ENCODE measurements at places on chromosomes 3 and 15.

GRCh38 chr3:32384938-32385337 lies 6.7 kb upstream of the CMTM7 start:
- peak; percentile 85 for DNase-seq

DNA sequence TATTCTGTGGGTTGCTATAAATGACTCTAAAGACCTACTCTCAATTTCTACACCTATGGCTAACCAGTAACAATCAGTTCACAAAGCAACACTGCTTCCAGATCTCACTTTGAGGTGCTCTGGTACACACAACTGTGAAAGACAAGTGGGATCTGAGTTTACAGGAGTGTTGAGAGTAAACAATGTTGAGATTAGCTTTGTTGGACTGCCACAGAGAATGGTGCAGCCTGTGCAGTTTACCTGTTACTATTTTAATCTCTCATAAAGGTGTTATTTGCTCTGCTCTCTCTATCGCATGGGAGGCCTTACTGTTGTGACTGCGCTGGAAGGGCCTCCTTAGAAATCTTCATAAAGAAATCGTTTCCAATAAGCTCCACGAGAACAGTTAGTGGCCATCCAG lies 112.0 kb downstream of the SOX2 start:
- no peak for DNase-seq

DNA sequence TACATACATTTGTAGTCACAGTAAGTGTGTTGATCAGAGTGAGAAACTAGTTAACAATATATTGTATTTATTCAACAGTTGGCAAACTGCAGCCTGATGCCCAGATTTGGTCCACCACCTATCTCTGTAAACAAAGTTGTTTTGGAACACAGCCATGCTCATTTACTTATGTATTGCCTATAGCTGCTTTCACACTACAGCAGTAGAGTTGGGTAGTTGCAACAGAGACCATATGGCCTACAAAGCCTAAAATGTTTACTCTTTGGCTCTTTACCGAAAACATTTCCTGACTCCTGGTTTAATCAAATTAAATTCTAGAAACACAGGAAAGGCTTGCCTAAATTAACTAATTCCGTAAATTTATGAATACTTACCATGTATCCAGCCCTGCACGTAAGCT lies 39.4 kb downstream of the CMC1 start:
- DNase-seq = no peak

DNA sequence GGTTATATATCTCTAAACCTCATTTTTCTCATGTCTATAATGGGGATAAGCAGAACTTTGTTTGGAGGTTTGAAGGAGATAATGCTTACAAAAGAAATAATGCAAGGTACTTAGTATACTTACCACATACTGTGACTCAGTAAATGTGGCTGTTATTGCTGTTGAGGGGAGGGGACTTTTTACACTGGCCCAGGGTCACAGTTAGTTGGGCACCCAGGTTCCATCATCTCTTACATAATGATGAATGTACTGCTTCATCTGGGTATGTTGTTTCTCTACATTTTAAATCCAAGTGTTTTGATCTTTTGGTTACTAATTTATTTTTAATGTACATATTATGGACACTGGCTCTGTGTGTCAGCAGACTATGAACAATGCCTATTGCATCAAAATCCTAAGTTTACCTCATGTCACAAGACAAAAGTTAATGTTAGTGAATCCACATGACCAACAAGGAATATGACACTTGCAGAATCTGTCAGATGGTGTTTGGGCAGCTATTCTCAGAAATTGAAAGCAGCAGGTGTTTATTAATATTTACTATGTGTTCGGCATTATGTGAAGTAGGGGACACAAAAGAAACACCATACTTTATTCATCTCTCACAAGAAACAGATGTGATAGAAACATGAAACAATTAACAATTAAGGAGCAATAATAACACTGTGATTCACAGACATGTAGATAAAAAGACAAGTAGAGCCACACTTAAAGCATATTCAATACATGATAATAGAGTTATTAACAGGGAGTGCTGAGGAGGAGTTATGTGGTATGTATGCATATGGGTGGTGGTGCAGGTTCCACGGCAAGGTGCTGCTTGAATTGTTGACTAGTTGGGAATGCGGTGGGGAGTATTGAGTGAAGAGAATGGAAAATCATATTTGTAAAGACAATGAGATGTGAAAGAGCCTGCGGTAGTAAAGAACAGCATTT lies 109.7 kb downstream of the GALK2 start:
- DNase-seq = peak; percentile 24

DNA sequence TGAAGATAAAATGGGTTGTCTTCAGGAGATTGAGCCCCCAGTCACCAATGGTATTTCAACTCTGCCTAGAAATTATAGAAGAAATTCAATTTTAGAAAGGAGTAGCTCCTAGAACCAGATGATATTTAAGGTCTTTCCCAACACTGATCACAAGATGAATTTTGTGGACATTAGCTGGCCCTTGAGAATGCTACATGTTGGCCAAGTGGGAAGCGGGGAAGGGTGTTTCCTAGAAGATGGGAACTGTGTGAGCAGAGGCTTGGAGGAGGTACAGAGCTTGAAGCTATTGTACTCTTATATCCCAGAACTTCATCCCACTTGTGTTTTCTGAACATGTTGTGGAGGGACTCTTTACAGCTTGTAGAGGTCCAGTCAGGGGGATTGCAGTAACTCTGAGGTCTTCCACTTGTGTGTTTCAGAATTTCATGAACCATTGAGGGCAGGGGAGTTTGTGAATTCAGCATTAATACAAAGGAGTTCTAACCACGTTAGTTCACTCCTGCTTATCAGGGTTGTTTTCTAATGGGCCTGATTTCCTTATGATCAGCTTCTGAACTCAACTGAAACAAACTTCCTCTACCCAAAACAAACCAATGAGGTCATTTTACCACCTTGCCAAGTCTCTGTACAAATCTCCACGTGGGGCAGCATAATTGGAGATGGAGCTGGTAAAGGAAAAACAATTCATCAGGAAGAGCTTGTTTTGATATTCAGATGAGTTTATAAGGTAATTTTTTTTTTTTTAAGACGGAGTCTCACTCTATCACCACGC lies 152.6 kb upstream of the TPM1 start:
- peak; percentile 92 for DNase-seq

DNA sequence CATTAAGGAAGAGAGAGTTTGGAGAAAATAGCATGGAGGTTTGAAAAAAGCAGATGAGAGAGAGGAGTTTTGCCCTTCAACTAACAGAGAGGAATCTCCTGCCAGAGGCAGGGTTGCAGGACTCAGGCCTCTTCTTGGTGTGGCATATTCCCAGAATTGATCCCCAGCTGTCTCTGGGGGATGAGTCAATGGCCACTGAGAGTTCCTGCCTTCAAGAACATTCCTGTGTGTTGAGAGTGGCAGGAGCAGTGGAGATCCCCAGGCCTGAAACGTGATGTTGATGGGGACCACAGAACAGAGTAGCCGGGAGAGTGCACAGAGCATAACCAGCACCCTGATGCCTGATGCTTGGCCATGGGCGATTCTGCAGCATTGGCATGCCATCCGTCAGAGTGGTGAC lies 348.4 kb upstream of the THBS1 start:
- DNase-seq = peak; percentile 88

- no peak for DNase-seq
Measured at GRCh38 chr3:136651581-136651980, 100.6 kb downstream of the STAG1 start.

DNA sequence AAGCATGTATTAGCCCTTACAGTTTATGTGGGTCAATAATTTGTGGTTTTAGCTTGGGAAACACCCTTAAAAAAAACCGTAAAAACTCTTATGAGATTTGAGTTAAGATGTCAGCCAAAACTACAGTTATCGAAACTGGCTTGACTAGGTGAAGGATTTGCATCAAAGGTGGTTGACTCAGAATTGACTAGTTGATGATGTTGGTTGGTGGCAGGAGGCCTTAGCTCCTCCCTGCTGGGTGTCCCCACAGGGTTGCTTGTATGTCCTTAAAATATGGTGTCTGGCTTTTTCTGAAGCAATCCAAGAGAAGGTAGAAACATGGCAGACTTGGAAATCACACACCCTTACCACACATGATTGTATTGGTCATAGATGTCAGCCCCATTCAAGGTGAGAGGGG lies 305.1 kb downstream of the ROBO2 start:
- no peak for DNase-seq

- no peak for DNase-seq
Measured at GRCh38 chr15:55527150-55527549, 19.1 kb upstream of the DNAAF4 start.

DNA sequence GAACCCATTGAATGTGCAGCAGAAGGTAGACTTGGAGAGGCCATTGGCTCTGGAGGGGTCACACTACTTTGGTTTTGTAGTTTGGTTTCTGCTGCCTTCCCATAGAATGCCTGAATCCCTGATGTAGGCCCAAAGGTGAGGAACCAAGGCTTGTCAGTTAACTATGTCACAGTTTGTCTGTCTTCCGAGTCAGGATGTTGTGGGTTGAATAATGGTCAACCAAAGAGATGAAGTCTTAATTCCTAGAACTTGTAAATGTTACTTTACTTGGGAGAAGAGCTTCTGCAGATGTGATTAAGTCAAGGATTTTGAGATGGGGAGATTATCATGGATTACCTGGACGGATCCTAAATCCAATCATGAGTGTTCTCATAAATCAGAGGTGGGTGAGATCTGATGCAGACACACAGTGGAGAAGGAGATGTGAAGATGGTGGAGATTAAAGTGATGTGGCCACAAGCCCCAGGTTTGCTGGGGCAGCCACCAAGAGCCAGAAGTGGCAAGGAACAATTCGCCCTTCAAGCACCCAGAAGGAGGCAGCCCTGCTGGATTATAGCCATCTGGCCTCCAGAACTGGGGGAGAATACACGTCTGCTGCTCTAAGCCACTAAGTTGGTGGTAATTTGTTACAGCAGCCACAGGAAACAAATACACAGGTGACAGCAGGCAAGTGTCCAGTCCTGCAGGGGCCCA lies 2.3 kb upstream of the CCR8 start:
- DNase-seq = no peak

DNA sequence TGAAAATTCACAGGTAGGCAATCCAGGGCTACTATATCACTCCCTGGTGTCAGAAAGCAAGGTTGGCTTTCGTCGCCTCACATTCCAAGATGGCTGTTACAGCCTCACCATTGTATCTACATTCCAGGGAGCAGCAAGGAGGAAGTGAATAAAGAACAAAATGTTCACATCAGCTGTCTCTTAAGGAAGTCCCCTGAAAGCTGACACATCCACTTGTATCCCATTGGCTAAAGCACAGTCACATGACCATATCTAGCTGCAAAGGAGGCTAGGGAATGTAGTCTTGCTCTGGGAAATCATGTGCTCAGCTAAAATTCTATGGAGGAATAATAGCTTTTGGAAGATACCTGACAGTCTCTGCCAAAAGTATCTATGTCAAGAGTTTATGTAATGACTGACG lies 12.8 kb upstream of the GATA2 start:
- no peak for DNase-seq

GRCh38 chr3:176274161-176274560 lies 923.1 kb downstream of the TBL1XR1 start:
- DNase-seq = no peak

DNA sequence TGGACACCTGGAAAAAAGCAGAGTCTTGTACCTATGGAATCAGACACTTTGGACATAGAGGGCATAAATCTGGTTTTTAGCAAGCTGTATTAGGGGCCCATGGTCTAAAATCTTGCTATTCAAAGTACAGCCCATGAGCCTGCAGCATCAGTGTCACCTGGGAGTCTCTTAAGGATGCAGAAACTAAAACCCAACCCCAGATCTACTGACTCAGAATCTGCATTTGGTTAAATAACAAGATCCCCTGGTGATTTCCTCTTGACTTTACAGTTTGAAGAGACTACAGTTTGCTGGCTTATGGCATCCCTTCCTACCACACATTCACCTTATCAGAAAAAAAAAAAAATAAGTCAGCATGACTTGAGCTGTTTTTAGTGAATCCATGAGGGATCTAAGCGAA lies 74.9 kb upstream of the NR2F2 start:
- DNase-seq = no peak

- DNase-seq = peak; percentile 28
Measured at GRCh38 chr3:16667633-16668032, 62.4 kb upstream of the DAZL start.

DNA sequence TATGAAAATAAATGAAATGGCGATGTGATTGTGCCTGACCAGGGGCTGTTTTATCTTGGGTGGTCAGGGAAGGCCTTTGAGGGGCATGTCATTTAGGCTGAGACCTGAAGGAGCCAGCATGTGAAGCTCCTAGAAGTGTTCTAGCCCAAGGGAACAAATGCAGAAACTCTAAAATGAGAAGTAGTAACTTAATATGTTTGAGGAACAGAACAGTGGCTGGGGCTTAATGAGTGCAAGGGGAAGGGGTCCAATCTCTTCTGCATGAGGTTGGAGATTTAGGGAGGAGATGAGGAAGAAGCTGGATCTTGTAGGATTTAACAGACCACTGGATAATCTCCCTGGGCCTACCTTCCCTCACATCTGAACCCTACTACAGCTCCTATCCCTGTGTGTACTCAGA lies 110.5 kb downstream of the AKAP13 start:
- DNase-seq = no peak

DNA sequence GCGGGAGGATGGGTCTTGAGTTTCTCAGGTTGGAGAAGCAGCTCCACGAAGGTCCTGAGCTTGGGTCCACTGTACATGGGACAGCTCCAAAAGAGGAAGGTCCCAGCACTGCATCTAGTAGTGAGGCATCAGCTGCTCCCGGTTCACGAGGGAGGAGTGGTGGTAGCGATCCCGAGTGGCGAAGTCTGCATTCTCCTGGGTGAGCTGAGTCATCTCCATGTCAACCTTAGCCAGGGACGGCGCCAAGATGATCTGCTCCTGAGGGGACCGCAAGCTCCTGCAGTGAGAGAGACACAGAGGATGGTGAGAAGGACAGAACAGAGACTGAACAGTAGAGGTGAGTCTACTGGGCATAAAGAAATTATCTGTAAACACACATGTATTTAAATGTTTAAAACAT lies 28.0 kb upstream of the HEG1 start:
- no peak for DNase-seq

GRCh38 chr15:51168700-51169099 lies 74.0 kb upstream of the TNFAIP8L3 start:
- DNase-seq = no peak

DNA sequence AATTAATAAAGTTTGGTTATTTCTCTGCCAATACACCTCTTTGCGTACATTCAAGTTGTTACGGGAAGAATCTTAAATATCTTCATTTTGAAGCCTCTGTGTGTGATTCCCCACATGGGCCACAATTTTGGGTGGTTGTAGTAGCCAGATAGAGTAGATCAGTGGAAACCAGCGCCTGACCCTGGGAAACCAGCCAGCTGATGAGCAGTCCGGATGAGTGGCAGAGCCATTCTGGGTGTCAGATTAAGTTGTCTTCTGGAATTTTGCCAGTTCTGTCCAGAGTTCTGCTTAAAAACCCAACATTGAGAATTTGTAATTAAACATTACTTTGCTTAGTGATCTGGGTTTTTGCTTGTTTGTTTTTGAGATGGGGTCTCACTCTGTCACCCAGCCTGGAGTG lies 49.7 kb downstream of the MRPS25 start:
- DNase-seq = no peak

DNA sequence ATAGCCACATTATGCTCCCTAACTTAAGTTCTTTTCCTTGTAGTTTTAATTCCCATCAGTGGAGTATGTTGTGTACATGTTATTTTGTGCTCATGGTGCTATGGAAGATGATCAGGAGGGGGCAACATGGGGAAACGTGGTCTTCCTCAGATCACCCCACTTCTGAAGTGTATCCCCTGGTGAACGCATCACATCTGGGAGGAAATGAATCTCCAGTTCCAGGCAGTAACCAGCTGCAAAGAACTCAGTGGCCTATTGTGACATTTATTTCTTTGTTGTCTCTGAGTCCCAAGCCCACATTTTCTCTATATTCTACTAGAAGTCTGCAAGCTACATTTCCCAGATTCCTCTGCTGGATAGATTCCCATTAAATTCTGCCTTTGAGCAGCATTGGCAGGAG lies 217.0 kb downstream of the SATB1 start:
- no peak for DNase-seq

GRCh38 chr3:125322166-125322565 lies 53.0 kb downstream of the ZNF148 start:
- no peak for DNase-seq
